ENCODE measurements at places on chromosomes 16 and 17.

DNA sequence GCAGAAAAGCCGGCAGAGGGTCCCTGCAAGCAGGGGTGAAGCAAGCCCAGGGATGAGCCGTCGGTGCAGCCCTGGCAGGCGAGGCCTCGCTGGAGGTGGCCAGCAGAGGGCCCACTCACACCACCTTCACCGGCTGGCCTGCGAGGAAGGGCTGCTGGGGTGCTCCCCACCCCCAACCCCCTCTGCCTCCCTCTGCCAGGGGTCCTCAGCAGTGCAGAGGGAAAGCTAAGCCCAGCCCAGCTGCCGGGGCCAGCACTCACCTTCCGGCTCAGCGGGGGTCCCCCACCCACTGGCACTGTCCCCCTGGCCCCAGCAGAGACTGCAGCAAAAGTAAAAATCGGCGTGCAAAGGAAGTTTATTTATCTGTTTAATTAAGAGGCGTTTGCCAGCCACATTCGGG lies 113.4 kb downstream of the ENGASE start:
- DNase-seq = no peak

DNA sequence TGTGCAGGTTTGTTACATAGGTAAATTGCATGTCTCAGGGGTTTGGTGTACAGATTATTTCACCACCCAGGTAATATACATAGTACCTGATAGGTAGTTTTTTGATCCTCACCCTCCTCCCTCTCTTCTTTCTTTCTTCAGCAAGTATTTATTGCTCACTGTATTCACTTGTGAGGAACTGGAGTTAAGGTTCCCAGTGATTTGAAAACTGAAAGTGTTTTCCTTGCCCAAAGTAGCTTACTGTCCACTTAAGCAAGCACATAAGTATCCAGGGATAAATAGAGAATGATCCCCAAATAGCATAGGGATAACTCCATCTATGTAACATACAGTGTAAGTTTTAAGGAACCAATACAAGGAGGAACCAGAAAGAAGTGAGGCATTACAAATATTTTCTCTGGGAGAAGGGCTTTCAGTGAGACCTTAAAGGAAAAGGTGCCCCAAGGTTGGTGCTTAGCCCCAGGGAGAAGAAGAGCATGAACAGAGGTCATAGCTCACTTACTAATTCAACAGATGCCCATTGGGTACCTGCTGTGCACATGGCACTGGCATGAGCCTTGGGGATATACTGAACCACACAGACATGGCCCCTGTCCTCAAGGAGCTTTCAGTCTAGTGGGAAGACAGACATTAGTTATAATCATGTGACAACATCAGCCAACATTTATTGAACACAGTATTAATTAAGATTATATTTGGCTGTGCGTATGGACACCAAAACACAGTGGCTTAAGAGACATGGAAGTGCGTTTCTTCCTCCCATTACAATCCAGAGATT lies 17.0 kb downstream of the MYL4 start:
- no peak for DNase-seq

GRCh38 chr17:81542431-81543338 lies 9.5 kb downstream of the FAAP100 start:
- DNase-seq = no peak

GRCh38 chr16:25855818-25856217 lies 164.1 kb downstream of the HS3ST4 start:
- DNase-seq = no peak

DNA sequence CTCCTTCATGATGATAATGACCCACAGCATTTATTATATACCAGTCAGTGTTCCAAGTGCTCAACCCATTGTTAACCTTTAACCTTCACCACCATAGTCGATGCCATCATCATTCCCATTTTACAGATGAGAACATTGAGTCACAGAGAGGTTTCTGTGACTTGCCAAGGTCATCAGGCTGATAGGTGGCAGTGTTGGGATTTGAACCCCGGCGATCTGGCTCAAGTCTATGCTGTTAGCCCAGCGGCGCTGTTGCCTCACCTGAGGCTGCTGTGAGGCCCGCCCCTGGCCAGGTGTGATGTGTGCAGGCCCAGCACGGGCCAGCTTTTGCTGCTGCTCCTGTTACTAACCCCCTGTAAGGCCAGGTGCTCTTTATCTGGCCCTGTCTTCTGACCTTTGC lies 101.2 kb downstream of the OR1D5 start:
- DNase-seq = no peak
